ENCODE measurements at places on chromosomes 6 and 20. TPM values are rescaled to one million over a fixed set of nuclear protein-coding genes. Genes with fewer than 3 reads are reported as not detected.

GRCh38 chr6:39040080-39040673, 8.4 kb upstream of the GLP1R start:
- H3K27me3 ChIP-seq, result no peaks in the 10 kb centered on the region
- DNase-seq, result no peak
- H3K27ac ChIP-seq, result no peak overlapping the region

- no peaks in the 10 kb centered on the region for H3K4me1 ChIP-seq
- no peak overlapping the region for H3K27ac ChIP-seq
- no peaks in the 10 kb centered on the region for H3K36me3 ChIP-seq
- no peak overlapping the region for H3K4me3 ChIP-seq
These were observed 222.2 kb downstream of the BTBD9 start for GRCh38 chr6:38417521-38417920.

Gene LY6G6C
- not detected for total RNA-seq

- H3K27ac ChIP-seq, result peak overlapping the region; percentile 47
- peaks cover 11% of the 10 kb centered on the region for H3K4me1 ChIP-seq
- H3K4me3 ChIP-seq, result no peak overlapping the region
These were observed 10.5 kb upstream of the ESR1 start for GRCh38 chr6:151796842-151797530.

DNA sequence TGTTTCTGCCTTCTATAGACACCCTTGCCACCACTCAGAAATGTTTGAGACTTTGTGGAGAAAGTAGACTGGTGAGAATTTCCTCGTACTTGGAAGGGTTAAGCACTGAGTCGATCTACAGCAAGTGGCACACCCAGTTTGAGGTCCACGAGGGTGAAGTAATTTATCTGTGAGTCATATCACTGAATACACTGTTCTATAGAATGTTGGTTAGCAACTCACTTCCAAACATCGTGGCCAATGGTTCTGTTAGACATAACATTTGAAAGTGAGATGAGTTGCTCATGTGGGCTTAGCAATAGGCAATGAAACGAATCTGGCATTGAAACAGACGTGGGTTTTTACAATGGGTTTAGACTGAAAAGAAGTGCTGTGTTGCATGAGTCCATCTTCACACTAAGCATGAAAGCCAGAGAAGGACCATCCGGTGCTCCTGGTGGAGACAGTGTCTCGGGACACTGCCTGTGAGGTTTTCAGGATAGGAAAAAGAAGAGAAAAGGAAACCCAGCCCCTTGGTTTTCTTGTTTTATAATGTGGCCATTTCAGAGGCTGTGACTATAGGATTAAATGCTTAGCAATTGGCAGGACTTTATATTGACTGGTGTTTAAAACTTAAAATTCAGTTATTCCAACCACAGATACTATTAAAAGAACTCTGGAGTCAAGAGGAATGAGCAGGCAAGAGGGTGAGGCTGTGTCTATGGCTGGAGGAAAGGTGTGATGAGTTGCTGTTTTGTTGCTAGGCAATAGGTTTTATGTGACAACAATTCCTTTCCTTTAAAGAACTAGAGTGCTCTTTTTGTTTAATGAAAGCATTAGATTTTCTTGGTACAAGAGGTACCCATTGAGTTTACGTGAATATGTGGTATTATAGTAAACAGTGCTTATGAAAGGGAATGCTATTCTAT, 31.0 kb upstream of the EZR start:
- no peaks in the 10 kb centered on the region for H3K4me1 ChIP-seq
- no peaks in the 10 kb centered on the region for H3K36me3 ChIP-seq
- no peaks in the 10 kb centered on the region for H3K27me3 ChIP-seq
- H3K4me3 ChIP-seq, result no peak overlapping the region
- no peak overlapping the region for H3K27ac ChIP-seq

DNA sequence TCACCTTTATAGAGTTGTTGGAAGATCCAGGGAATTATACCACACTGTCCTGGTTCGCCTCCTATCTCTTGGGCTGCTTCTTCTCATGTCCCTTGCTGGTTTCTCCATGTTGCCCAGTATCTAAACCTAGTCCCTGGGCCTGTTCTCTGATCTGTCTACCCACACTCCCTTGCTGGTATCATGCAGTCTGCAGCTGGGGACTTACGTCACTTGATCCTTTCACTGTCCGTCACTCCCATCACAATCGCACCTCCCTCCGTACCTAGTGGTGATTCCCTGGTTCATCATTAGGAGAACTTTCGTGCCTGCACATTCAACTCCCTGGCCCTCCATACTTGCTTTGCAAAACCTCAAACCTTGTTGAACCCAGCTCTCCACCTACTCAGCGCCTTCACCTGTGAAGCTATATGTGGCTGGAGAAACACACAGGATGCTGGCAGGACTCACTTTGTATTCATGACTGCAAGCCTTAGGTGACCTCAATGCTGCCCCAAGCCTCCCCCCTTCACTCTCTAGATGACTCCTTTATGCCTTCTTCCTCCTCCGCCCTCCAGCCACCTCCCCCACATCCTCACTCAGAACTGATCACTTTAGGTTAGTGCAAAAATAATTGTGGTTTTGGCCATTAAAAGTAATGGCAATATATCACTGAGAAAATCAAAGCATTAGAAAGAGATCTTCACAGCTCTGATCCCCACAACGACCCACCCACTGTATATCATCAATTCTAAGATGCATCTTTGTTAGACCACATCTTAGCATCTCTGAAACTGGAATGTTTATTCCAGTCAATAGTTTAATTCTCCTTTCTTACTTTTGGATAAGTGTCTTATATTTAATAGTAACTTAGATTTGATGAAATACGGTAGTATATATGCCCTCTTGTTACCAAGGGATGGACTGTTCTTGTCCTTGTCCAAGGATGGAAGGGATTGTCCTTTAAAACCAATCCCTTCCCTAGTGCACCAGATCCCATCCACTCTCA, 26.4 kb downstream of the GDAP1L1 start:
- no peaks in the 10 kb centered on the region for H3K36me3 ChIP-seq
- H3K4me3 ChIP-seq, result no peak overlapping the region
- no peaks in the 10 kb centered on the region for H3K4me1 ChIP-seq
- DNase-seq, result no peak
- H3K27me3 ChIP-seq, result no peaks in the 10 kb centered on the region

Gene TJAP1
- 31.4 TPM for total RNA-seq

Gene ARHGAP40
- not detected for total RNA-seq

Gene RAD21L1
- total RNA-seq, result not detected

Gene MCHR2
- not detected for total RNA-seq
